ENCODE measurements at places on chromosomes 12 and 14.

GRCh38 chr12:57270966-57271470 lies 20.0 kb upstream of the STAC3 start:
- no peak for DNase-seq

GRCh38 chr12:67391034-67391433 lies 121.9 kb downstream of the CAND1 start:
- DNase-seq: no peak

GRCh38 chr14:100589760-100590469 lies 2.7 kb upstream of the BEGAIN start:
- no peak for DNase-seq

DNA sequence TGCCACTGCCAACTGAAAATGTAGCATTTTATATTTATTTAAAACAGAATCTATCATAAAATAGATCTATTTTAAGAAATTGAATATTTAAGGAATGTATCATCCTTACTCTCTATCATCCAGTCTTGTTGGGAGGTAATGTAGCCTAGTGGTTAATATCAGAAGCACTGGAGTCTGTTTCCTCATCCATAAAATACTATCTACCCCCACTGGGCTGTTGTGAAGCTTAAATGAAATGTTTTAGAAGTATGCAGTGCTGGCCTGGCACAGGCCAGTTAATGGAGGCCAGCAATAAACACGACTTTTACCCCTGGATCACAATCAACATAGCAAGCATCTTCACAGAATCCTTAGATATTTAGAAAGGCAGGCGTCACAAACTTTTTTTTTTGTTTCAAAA lies 188.0 kb downstream of the CAND1 start:
- DNase-seq: no peak

DNA sequence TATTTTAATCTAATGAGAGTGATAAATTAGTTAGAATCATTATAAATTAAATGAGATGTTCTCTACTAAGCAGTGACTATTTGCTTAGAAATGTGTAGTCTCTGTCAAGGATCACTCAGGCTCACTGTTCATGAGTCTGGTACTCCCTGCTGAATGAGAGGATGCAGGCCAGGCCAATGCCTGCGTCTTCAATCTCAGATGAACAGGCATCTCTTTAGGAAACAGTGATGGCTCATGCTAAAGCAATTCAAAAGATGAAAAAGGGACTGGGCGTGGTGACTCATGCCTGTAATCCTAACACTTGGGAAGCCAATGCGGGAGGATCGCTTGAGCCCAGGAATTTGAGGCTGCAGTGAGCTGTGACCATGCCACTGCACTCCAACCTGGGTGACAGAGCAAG lies 106.8 kb downstream of the ZFC3H1 start:
- no peak for DNase-seq

GRCh38 chr14:61152851-61153364 lies 128.2 kb downstream of the TMEM30B start:
- no peak for DNase-seq

GRCh38 chr14:105528586-105529318 lies 2.4 kb downstream of the TMEM121 start:
- peak; percentile 34 for DNase-seq

DNA sequence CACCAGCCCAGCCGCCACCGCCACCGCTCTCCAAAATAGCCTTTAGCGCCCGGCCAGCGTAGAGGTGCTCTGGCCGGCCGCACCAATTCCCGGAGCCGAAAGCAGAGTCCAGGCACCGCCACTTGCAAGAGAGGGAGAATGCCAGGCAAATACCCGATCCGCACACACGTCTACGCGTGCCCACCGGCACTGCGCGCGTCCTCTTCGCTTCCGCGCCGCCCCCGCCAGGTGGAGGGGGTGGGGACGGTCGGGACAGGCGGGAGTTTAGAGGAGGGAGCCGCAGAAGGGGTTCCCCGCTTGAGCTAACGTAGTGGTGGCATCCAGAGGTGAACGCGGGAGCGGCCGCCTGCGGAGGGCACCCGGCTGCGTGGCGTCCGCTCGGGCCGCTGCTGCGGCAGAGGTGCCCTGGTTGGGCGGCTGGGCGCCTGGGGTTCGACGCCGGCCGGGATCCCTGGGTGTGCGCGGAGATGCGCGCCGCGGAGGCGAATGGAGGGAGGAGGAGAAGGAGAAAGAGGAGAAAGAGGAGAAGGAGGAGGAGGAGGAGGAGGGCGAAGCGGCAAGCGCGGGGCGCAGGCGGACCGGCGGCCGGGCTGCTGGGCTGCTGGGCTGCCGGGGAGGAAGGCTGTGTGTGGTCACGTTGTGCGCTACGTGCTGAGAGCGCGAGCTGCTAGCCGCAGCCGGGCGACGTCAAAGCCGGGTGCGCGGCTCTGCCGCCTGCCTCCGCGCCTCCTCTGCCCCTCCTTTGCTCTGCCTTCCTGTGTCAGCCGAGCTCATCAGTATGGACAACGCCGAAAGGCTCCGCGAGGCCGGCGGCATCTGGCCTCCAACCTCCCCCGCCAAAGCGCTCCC lies at the start of gene MDGA2:
TSS of gene MDGA2 (minus strand) at position 140 of the 849 bp plus-strand sequence.
- no peak for DNase-seq
